ENCODE measurements at places on chromosomes 5 and 9. TPM values are rescaled to one million over a fixed set of nuclear protein-coding genes. Genes with fewer than 3 reads are reported as not detected.

NEUROG1 gene
- not detected for total RNA-seq

PNPLA7 gene
- 0.39 TPM for total RNA-seq

FAM153A gene
- not detected for total RNA-seq

WNT8A gene
- not detected for total RNA-seq

PLEKHG4B gene
- total RNA-seq, result 54.8 TPM

DOK3 gene
- total RNA-seq, result 11.1 TPM

CTNND2 gene
- total RNA-seq, result 7.0 TPM

CYSRT1 gene
- total RNA-seq, result 1.4 TPM

Data from GM23338 (cell line).